ENCODE measurements at places on chromosomes 7 and 10.
A peak's percentile ranks its signal among the peaks of the same experiment; 100 is the strongest.

GRCh38 chr10:131245475-131246059 lies 66.0 kb downstream of the TCERG1L start:
- DNase-seq, result no peak

DNA sequence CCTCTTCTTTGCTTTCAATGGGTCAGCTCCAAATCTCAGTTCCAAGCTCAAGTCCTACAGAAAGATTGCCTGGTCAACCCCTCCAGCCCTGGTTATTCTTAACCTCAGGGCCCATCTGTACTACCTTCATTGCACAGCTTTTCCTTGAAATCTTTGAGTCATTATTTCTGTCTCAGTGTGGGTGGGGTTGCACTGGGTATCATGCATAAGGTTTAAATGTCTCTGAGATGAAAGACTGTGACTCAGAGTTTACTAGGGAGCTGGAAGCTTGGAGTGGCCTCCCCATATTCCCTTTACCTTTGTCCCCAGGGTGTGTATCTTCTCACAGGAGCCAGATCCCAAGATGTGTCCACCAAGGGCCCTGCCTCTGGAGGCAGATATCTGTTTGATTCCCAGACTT lies 3.3 kb upstream of the OR6V1 start:
- DNase-seq, result no peak

DNA sequence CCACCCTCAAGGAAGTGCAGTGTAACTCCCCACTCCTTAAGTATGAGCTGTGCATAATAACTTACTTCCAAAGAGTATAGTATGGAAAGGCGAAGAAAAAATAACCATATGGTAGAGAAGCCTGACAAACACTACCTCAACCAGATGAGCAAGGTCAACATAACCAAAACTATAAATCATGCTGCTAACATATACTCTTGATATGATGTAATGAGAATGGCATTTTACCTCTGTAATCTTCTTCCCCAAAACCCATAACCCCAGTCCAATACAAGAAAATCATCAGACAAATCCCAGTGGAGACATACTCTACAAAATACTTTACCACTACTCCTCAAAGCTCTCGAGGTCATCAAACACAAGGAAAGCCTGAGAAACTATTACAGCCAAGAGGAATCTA lies 15.8 kb downstream of the OSBPL3 start:
- DNase-seq, result no peak

DNA sequence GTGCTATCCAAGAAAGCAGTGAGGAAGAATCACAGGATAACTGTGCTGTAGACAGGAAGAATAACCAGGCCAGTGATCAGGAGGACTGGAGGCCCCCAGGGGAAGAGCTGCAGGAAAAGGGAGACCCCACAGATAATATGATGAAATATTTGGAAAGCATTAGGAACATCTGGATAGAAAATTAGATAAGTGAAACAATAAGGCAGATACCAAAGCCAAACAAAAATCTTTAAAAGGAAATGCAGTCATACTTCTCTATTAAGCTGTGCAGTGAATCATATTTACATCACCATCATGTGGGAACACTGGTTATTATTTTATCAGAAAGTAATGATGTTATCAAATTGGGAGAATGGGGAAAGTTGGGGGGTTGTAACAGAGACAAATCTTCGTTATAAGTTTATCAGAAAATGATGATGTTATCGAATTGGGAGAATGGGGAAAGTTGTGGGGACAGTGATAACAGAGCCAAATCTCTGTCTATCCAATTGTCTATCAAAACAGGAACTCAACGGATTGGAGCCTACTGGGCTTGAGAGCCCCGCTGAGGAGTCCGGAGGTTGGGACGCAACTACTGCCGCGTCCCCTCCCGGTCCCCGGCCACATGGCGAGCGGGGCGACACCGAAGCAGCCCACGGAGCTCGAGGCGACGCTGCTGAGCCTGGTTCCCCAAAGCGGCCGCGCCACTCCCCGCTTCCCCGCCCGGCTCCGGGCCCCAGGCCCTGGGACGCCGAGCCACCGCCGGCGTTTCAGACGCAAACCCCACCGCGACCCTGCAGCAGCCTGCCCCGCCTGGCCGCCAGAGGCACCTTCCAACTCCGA lies 14.0 kb upstream of the RALA start:
- no peak for DNase-seq

DNA sequence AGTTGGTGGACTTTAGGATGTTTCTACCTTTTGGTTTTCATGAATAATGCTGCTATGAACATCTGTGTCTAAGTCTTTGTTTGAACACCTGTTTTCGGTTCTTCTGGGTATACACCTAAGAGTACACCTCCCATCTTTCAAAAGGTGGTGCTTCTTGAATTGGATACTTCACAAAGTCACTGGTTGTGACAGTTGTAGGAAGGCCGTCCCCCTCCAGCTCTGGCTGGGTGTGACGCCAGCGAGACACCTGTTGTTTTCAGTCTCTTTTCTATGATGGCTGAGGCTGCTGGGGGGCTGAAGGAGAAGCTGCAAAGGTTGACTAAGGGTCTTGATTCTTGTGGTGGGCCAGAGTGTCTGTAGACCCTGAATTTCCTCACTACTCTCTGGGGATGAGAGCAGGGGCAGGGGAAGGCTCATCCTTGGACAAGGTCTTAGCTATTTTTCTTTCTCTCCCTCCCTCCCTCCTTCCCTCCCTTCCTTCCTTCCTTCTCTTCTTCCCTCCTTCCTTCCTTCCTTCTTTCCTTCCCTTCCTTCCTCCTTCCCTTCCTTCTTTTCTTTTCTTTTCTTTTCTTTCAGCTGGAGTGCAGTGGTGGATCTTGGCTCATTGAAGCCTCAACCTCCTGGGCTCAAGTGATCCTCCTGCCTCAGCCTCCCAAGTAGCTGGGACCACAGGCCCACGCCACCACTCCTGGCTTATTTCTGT lies 5.6 kb downstream of the NEURL1 start:
- DNase-seq, result no peak

DNA sequence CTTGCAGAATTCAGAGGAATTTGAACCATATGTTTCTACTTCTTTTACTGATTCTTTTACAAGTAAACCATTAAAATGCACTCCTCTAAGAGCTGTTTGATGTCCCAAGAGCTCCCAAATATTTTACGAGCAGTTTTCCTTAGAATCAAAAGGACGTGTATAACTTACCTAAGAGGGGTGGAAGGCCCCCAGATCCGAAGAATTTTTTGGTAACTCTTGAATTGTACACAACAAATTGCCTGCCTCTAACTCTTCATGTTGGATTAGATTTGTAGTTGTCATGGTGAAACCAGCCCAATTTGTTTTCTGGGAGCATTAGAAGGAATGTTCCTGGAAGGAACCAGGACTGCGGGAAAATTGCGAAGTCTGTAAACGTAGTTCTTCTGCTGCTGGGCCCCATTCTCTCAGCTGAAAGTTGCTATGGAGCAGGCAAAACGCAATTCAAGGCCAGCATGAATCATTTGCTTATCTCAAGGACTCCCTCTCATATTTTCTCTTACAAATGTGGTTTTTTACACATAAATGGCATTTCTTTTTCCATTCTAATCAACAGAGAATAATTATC lies 124.8 kb upstream of the TMEM72 start:
- no peak for DNase-seq

GRCh38 chr7:119270045-119270464 lies 1002.9 kb upstream of the KCND2 start:
- no peak for DNase-seq

DNA sequence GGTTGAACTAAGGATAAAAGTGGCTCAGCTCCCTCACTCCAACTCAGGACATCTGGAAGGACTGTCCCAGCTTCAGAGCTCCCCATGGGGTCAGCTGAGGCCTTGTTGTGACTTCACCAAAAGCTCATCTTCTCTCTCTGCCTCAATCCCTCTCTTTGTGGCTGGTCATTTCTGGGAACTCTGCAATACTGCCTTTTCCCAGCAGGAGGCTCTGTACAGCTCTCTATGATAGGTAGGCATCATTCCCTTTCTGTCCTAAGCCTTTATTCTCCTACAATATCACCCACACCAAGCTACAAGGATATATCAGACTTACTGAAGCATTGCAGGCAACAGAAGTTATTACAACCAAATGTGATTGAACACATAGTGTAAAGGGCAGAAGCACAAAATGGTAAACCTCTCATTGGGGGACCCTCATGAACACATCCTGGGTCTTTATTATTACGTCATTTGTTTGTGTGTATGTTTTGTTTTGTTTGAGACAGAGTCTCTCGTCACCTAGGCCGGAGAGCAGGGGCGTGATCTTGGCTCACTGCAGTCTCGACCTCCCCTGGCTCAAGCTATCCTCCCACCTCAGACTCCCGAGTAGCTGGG lies 36.7 kb upstream of the PRPS1L1 start:
- DNase-seq, result no peak

DNA sequence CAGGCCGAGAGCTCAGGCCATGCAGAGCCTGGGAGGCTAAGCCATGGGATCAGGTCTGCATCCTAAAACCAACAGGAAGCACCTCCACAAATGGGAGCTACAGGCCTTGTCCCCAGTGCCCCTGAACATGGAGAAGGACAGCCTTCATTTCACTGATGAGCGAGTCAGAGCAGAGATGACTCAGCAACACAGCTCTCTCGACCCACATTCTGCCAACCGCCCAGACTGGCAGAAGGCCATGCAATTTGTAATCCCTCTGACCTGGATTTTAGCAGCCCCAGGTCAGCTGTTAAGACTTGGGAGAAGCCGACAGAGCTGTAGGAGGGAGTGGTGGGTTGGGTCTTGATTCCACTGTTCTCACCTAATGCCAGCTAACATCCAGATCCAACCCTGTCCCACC lies 25.5 kb downstream of the VOPP1 start:
- no peak for DNase-seq

GRCh38 chr7:32036557-32036956 lies 33.6 kb downstream of the PDE1C start:
- DNase-seq, result no peak

GRCh38 chr10:71289421-71290130 lies 29.5 kb upstream of the SLC29A3 start:
- DNase-seq, result no peak

- no peak for DNase-seq
These were observed 24.5 kb upstream of the YWHAG start for GRCh38 chr7:76383089-76383944.

GRCh38 chr7:17158261-17158660 lies 140.2 kb upstream of the AHR start:
- DNase-seq, result no peak

DNA sequence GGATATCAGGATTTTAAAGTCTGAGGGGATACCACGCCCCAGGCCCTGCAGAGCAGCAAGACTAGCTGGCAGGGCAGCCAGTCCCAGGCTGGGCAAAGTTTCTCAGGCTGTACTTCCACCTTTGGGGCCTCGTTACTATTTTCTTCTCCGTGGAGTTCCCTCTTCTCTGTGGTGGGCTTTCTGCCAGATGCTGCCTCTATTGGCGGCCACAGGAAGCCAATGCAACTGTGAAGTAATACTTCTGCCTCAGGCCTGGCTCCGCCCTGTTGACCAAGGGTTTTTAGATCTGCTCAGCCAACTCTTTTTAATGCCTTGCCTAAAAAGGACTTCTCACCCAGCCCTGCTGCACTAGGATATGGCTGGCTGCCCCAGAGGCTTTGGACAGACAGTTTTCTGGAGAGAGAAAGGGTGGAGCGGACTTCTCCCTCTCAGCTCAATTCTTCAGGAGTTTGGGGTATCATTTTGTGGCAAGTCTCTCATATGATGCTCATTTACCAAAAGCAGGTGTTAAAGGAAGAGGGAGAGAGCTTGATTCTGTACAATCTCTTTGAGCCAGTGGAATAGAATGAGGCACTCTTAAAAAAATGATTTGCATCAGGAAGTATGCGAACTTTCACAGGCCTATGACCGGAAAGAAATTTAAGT lies 67.4 kb downstream of the HHEX start:
- DNase-seq, result no peak

- DNase-seq, result no peak
These were observed 2.9 kb upstream of the GDI2 start for GRCh38 chr10:5816170-5816569.

DNA sequence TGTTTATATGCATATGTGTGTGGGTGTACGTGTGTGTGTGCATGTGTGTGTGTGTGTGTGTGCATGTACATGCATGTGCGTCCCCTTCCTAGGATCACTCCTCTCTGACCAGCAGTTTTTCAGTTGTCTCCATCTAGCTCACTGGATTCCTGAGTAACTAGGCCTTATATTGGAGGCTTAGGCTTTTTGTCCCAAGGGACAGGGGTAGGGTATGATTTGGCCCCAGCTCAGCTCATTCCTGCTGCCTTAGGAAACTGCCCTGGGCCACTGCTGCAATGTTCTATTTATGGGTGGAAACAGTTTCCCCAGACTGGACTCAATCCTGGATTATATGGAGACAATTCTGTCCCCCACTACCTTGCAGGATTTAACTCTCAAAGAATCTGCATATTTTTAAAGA lies 68.8 kb upstream of the SDK1 start:
- DNase-seq, result no peak

DNA sequence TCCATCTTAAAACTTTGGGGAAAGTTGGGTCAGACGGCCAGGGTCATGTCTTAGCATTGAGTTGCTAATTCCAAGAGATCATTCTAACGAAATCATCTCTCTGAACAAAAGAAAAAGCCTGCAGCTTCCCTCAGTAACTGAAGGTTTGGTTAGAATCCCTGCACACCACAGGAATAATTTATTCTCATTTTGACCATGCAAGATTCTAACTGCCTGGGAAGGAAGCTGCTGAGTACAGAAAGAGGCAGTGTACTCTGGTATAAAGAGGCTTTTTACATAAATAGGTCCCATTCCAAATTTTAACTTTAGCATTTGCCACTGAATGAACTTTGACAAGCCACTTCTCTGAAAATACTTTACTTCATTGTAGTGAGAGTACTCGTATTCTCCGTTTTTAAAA lies 76.9 kb upstream of the RSBN1L start:
- DNase-seq, result no peak

DNA sequence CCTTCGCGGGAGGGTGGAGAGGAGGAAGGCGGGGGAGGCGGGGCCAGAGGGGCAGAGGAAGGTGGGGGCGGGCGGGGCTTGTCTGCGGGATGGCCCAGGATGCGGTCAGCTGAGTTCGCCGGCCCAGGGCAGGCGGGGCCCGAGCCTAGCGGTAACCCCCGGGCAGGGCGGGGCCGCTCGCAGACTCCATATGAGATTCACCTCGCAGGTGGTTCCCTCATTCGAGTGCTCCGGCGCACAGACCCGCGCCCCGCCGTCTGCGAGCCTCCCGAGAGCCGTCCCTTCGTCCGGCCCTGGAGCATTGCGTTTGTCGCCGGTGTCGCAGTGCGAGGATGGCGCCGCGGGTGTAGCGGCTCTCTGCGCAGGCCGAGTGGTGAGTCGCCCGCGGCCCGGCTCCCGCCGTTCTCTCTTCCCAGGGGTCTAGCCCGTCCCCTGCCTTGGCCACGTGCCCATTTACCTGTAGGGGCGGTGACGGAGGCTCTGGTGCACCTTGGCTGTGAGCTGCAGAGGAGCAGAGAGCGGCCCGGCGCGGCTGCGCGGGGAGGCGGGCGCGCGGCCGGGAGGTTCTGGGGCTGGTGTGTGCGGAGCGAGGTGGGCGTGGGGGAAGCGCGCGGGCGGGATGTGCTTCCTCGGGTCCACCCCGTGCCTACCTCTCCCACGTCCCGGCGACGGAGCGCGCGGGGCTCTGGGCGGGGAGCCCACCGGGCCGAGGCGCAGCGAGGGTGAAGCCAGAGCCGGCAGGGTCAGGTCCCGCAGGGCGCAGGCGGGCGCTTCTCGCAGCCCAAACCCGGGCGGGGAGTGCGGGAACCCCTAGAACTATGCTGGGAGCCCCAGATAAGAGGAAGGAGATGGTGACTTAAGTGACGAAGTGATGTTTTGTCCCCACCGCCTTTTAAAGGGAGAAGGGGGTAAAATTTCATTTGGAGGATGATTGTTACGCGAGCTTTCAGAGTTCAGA lies at the start of gene UPP1:
Gene UPP1, plus strand, starts transcription at position 220 of the 958 bp plus-strand sequence. CDS start 5,519 bp downstream, outside the sequence.
- DNase-seq, result peak; percentile 83

GRCh38 chr10:105239311-105240219 lies 598.5 kb downstream of the SORCS3 start:
- no peak for DNase-seq
